ENCODE measurements at places on chromosomes 1 and 21.

DNA sequence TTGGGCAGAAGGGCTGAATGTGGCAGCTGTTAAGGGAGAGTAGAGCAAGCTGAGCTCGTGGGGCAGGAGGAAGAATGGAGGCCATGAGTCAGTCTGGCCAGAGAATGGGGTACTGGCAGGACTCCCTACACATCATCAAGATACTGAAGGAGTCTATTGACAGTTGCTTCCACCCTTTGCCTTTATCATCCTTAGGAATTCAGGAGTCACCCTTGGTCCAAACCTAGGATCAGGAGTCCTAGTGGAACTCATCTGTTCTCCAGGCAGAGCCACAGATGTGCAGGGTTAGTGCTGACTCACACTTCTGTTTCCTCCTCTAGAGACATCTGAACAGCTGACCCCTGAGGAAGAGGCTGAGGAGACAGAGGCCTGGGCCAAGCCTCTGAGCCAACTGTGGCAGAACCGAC is 18.7 kb upstream of the ST3GAL3 start:
- DNase-seq: no peak

GRCh38 chr1:11187931-11188330 is 1.2 kb upstream of the ANGPTL7 start:
- DNase-seq: no peak

DNA sequence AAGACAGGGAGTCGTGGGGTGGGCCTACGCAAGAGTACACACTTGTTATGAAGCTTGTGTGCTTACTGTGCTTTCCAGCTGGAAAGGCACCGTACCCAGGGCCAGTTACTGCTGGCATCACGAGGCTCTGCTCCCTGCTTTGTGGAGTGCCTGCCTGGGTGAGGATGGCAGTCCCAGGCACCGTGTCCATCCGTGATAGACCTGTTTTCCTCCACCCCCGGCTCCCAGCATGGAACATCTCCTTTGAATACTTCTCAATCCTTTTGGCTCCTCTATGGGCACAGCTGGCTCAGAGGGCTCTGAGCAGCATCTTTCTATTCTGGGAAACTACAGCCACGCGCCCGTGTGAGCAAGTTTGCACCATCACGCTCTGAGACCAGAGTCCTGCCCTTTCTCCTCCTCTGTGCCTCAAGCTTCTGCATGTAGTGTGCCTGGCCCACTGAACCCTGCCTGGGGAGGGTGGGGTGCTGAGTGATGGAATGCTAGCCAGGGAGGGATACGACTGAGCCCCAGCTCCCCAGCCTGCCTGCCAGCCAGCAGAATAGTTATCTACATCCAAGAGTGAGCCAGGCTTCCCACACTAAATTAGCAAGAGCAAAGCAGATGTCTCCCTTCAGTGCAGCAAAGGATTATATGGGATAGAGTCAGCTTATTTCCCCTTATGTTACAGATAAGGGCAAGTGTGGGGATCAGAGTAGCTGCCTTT is 7.1 kb upstream of the TNR start:
- DNase-seq: no peak

DNA sequence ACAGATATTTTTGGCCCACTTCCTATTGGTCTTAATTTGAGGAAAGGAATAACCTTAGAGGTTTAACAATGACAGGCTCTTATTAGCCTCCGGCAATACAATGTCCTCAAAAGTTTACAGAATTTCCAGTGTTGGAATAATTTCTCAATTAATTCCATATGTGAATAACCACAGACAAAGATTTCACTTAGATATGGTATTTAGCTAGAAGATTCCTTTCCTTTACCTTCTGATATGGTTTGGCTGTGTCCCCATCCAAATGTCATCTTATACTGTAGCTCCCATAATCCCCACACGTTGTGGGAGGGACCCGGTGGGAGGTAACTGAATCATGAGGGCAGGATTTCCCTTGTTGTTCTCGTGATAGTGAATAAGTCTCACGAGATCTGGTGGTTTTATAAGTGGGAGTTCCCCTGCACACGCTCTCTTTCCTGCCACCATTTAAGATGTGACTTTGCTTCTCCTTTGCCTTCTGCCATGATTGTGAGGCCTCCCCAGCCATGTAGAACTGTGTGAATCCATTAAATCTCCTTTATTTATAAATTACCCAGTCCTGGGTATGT is 54.9 kb upstream of the RGS7 start:
- DNase-seq: no peak

DNA sequence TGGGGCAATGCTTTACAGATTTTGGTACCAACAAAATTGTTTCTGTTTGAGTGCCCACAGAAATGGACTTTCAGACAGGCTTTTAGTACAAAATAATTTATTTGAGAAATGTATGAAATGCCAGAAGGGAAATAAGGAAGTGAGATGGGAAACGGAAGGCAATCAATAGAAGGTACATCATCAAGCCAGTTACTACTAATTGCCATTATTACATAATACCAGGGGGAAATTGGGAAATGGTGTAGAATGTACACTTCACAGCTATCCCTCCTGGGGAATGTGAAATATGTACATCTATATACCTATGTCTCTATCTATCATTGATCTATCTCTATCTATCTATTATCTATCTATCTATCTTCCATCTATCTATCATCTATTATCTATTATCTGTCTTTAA is 264.6 kb upstream of the B3GALT2 start:
- no peak for DNase-seq

GRCh38 chr21:37574751-37575150 is 208.2 kb downstream of the DYRK1A start:
- no peak for DNase-seq

DNA sequence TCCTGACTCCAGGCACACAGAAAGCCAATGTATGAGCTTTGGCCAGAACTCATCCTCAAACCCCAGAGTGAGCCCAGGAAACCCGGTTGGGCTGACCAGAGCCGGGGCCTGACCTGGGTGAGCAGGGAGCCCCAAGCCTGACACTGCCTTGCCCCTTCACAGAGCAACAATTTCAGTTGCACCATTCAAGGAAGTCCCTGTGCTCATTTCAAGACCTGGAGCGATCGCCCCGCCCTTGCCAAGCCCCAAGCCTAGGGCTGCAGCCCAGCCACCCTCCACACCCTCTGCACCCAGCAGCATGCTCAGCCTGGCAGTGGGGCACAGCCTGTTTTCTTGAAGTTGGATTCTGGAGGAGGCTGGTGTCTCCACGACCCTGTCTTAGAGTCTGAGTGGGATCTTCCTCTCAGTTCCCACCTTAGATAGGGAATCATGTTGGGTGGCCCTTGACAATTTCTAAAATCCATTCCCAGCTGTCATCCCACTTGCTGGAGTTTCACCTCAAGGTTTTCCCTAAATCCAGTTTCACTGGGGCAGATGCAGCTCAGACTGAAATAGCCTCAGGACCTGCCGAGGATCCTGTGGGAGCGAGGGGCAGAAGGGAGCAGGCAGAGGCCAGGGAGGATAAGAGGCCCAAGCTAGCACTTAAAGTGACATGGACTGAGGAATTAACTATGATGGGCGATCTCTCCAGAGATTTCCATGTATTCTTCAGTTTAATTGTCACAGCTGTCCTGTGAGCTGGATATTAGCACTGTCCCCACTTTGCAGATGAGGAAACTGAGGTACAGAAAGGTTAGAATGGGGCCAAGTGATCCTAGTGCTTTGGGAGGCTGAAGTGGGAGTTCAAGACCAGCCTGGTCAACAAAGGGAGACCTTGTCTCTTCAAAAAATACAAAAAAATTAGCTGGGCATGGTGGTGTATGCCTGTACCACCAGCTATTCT is 2.5 kb downstream of the NBL1 start:
- no peak for DNase-seq

DNA sequence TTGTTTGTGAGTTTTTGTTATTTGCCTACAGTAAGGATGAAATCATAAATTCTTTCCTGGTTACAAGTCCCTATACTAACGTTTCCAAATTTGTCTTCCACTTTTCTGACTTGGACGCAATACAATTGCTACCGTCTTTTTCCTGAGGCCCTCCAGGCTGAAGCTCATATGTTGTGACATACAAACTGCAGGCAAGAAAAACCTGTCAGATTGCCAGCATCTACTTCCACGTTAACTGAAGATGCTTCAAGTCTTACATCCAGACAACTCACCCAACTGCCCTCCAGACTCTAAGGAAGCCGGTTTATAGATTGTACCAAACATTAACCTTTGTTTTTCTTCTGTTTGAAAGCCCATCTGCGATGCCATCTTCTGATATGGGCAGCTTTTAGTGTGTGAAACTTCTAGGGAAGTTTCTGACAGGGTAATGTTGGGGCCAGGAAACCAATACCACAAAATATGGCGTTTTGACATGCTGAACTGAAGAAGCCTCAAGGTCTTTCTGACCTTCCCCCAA is 21.4 kb upstream of the RNF11 start:
- no peak for DNase-seq
